ENCODE measurements at places on chromosomes 7 and 10. TPM values are rescaled to one million over a fixed set of nuclear protein-coding genes. Genes with fewer than 3 reads are reported as not detected.

DNA sequence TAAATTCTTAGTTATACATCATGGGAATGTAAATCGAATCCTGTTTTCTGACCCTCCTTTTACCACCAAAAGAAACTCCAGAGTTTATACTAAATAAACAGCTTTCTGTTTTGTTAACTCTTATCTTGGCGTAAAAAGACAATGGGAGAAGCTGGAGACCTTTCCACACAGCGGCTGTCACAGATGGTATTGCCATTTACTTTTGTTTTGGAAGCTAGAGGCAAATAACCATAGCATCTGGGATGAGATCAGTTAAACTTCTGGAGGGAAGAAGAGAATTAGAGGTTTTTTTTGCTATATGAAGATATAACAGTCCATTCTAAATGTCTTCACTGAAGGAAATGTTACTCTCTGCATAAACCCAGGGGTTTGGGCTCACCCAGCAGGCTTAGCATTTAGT is 258.9 kb downstream of the REEP3 start:
- no peak for DNase-seq

GRCh38 chr10:36725581-36726520 is 399.5 kb upstream of the ANKRD30A start:
- peak; percentile 98 for DNase-seq

DNA sequence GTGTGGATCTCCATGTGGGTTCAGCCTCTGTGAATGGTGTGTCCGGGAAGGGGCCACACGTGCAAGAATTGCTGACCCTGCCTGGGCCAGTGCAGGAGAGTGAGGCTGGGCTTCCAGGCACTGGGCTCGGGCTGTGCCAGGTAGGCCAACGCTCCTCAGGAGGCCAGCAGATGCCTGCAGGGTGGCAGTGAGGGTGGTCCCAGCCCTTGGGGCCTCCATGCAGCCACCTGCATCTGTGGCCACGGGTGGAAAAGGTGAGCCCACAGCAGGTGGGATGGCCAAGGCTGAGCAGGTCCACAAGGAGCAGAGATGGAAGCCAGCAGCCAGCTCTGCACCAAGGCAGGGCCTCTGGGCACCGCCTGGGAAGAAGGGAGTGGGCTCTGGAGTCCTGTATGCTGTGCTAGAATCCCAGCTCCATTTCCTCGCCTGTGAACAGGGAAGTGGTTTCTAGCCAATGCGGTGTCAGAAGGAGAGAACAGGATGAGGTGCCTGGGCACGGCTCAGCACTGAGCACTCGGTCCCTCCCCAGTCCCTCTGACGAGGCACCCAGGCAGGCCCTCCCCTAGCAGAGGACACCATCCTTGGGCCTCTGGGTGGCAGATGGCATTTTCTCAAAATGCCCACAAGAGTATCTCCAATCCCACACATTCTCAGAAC is 31.1 kb upstream of the RET start:
- no peak for DNase-seq

DNA sequence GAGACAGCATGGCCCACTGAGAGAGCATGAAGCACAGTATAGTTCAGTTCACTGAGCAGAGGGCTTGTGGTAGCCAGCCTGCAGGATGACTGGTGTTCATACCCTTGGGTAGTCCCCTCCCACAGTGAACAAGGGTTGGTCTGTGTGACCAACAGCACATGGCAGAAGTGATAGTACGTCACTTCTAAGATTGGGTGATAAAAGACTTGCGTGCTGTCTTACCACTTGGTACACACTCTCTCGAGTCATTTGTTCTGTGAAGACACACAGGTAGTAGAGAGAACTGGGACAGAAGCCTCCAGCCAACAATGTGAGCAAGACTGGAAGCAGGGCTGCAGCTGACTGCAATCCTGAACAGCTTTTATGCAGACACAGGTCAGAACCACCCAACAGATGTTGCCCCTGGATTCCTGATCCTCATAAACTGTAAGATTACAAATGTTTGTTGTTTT is 14.6 kb downstream of the EPC1 start:
- DNase-seq, result no peak

DNA sequence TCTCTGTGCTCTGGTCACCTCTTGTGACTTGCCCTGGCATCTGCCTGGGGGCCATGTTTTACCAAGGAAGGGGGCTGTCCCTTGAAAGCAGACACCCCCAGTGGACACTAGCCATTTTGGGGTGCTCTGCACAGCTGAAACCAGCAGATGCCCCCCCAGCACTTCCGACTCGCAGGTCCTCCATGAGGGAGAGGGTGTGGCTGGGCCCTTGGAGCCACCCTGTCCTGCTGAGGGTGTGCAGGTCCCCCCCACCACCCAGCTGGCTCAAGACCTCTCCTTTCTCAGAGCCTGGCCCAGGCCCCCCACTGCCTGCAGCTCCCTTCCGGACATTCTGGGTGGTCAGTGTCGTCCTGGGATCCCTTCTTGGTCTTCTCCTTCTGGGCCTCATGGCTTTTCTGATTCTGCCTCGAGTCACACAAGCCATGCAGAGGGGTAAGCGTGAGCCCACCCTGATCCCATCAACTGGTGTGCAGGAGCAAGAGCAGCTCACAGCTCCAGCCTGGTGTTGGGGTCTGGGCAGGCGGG is 12.3 kb downstream of the SCART1 start:
- DNase-seq, result no peak

DNA sequence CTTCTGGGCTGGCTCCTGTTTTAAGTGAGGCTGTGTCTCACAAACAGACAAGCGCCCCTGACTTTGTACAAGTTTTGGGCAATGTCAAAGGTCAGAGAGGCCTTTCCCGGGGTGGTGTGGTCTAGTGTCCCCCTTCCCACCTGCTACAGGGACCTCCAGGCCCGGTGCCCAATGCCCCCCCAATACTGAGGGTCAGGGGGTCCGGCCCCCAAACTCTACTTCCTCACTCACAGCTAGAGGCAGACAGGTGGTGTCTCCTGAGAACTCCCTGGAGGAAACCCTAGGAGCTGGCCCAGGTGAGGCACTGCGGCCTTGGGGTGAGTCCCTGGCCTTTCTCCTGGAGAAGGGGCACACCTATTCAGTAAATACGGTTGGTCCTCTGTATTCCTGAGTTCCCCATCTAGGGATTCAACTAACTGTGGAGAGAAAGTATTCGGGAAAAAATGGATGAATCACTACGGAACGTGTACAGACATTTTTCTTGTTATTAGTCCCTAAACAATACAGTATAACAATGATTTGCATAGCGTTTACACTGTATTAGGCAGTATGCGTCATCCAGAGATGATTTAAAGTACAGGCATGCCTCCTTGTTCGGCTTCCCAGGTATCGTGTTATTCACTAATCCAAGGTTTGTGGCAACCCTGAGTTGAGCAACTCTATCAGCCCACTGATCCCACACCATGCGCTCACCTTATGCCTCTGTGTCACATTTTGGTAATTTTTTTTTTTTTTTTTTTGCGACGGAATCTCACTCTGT is 308.1 kb downstream of the WDR37 start:
- no peak for DNase-seq

DNA sequence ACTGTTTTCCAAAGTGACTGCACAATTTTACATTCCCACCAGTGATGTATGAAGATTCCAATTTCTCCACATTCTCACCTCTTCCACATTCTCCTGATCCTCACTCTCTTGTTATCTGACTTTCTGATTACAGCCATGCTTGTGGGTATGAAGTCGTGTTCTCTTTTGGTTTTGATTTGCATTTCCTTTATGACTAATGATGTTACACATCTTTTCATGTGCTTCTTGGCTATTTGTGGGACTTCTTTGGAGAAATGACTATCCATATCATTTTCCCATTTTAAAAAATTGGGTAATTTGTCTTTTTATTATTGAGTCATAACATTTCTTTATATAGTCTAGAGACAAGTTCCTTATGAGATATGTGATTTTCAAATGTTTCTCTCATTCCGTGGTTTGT is 10.5 kb upstream of the GIMAP8 start:
- DNase-seq, result peak; percentile 31

- peak; percentile 57 for DNase-seq
Observed at GRCh38 chr10:63466144-63466935, 563 bp upstream of the JMJD1C start.

- no peak for DNase-seq
Observed at GRCh38 chr10:62029401-62029800, 127.9 kb downstream of the ARID5B start.

DNA sequence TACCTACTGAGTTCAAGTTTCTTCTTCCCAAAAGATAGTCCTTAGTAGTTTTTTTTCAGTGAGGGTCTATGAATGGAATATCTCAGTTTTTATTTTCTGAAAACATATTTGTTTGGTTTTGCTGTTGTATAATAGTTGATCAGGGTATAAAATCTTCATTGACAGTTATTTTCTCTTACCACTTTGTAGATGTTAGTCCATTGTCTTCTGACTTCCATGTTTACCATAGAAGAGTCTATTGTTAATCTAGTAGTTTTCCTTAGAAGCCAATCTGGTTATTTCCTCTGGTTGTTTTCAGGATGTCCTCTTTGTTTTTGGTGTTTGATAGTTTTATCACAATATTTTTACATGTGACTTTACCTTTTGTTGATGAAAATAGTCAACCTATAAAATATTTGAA is 5.5 kb upstream of the ZNF777 start:
- no peak for DNase-seq

- no peak for DNase-seq
Observed at GRCh38 chr10:35650894-35651293, 8.8 kb upstream of the FZD8 start.

- no peak for DNase-seq
Observed at GRCh38 chr7:27518561-27519350, 143.9 kb downstream of the HIBADH start.

DNA sequence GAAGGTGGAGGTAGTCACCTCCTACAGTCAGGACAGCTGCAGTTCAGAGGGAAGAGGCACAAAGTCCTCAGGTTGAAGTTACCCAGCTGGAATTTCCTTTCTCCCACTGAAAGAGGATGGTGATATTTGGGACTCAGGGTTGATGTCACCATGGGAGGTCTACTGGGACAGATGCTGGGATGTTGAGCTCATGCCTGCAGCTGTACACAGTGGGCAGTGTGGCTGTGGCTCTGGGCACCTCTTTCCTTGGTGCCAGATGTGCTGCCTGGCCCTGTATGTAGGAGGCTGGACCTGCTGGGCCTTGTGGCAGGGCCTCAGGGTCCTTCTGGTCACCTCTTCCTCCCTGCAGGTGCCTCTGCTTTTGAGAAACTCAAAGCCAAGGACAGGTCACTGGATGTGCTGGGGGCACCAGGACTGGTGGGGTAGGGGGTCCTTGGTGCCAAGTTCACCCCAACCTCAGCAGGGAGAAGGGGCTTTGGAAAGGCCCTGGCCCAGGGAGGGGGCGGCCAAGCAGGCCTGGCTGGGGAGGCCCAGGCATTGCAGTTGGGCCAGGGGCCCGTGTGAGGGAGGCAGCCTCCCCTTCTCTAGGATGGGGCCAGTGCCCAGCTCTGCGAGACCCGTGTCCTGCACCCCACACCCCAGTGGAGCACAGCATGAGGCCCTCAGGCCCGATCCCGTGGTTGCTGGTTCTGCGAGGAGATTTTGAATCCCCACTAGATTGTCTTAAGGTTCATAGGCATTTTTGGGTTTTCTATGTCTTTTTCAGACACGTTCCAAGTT is 103.1 kb downstream of the BMS1 start:
- no peak for DNase-seq

GRCh38 chr7:52992001-52992400 is 43.4 kb upstream of the POM121L12 start:
- DNase-seq, result no peak

DNA sequence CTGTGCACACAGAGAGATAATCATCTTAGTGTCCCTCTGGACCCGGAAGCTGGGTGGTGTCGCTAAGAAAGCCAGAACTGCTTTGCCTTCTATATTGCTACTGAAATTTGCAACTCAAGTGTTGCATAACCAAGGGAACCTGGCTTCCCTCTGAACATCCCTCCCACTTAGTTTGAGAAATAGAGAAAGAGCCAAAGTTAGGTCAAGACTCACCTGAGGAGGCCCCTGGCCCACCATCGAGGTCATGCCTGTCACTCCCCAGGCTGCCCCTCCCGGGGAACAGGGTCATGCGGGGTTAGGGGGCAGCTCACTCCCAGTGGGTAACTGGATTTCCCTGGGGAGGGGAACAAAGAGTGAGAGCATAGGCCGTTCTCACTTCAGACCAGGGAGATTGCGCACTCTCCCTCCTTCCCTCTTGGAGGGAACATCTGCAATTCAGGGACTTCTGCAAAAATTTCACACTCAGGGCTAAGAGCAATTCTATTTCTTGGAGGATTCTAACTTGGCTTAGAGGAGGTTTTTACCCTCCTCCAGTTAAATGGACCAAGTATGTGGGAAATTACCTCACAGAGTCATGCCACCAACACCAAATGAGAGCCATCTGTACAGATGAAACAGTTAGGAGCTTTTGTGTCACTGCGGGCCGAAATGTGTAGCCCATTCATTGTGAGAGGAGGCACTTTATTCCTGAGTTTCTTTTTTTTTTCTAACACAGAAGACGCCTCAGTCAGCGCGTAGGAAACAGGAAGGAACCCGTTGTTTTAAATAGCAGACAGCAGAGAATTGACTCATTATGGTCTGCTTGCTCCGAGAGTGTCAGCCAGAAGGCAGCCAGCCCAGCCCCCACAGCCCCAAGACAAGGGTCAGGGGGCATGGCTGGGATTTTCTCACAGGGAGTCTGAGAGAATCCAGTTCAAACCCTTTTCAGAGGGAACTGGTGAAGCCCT is 221.3 kb downstream of the ARHGAP12 start:
- DNase-seq, result peak; percentile 85

GRCh38 chr7:106031300-106032035 is 68.4 kb downstream of the CDHR3 start:
- no peak for DNase-seq

DNA sequence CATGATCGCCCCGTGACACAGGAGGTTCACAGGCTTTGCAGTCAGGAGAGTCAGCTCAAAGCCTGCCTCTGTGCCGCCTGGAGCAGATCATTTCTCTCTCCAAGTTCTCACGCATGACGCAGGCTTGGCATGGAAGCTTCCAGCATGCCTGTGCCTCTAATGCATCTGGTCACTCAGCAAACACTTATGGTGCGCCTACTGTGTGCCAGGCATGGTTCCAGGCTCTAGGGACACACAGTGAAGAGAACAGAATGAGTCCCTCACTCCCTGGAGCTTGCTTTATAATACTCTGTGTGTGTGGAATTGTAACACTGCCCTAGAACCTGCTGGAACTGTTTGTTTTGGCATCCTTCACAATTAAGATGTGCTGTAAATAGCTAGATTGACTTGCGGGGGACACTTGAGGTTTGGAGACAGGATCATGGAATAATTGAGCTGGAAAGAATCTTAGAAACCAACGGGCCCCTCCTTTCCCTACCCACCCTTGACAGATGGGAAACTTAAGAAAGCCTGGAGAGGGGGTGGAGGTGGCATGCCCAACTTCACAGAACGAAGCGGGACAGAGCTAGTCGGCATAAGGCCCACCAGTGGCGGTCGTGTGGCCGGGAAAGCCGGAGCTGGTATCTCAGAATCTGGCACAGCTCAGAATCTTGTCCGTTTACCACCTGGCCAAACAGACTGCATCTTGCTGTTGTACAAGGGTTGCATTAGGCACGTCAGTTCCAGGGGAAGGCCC is 4.6 kb upstream of the MYH16 start:
- peak; percentile 86 for DNase-seq

- DNase-seq, result no peak
Observed at GRCh38 chr7:15783987-15784693, 97.7 kb upstream of the MEOX2 start.

- DNase-seq, result no peak
Observed at GRCh38 chr7:50618281-50618680, 53.1 kb upstream of the DDC start.

Gene LHPP
- total RNA-seq, result 3.2 TPM

Gene LAMB1
- 53.6 TPM for total RNA-seq

Gene NOS3
- total RNA-seq, result 71.5 TPM

Gene LBX1
- total RNA-seq, result not detected

Gene ASZ1
- not detected for total RNA-seq

Gene CCL24
- not detected for total RNA-seq

Gene TMEM243
- 33.0 TPM for total RNA-seq

Gene CLDN3
- total RNA-seq, result not detected

Gene LAMB4
- total RNA-seq, result not detected

Gene HTR5A
- total RNA-seq, result not detected

Gene C7orf33
- total RNA-seq, result not detected
